CD4-positive, CD25-positive, alpha-beta regulatory T cell (primary cell): ENCODE measurements at places on chromosomes 5 and 9. TPM values are rescaled to one million over a fixed set of nuclear protein-coding genes. Genes with fewer than 3 reads are reported as not detected.

- DNase-seq: no peak
Observed at GRCh38 chr5:78235289-78235688, 59.2 kb downstream of the AP3B1 start.

DNA sequence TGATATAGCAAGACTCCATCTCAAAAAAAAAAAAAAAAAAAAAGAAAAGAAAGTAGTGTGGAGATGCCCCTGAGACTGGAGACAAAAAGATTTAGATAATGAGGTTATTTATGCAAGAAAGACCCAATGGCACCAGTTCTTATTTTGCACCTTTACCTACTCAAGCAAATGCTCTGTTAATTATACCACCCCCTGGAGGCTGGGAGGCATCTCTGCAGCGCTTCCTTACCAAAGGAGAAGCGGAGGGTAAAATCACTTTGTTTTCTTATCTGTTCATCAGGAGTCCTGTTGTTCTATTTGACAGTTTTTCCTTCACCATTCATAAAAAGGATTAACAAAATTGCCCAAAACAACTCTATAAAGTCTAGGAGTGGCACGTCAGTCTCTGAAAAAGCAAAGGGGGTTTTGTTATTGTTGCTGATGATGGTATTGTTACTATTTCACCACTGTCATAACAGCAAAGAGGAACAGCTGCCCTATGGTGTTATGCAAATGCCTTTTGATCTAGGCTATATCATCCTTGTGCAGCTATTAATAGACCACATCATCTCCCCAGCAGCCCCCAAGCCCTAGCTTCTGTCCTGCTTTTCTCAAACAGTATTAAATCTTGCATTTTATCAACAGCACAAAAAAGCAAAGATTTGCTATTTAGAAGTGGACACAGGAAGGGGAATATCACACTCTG is 174.0 kb downstream of the PALM2AKAP2 start:
- no peak for DNase-seq

GRCh38 chr9:137391411-137391754 is 31.6 kb downstream of the EXD3 start:
- DNase-seq: no peak

DNA sequence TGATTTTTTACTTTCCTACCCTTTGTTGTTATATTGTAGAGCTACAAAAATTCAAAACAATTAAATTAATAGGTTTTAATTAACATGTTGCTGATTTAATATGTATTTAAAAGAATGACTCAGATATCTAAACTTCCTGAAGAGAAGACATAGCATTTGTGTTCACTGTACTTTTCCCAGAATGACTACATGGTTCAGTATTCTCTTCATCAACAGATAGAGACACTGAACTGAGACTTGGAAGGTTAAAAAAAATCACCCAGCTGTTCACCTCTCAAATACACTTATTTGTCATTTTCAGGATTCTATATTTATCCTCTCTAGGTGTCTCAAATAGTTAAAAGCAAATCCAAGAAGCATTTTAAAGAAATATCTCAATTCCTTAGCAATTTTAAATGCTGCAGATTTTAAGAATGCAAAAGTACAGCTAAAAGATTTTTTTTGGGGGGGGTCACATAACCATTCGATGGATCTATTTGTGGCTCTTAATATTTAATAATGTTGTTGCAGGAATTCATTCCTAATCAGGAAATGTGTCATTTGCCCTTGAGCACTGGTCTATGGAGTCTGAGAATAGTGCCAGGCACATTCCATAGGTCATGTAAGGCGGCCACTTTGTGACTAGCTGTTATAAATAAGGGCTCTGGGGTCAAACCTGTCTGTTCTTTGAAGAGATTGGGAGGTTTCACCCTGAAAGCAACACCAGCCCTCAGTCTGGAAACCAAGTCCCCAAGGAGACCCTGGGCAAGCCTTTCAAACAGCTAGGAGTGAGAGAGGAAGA is 463.1 kb downstream of the NR2F1-AS1 start:
- no peak for DNase-seq

- no peak for DNase-seq
Observed at GRCh38 chr9:123061216-123061615, 27.7 kb downstream of the GPR21 start.

DNA sequence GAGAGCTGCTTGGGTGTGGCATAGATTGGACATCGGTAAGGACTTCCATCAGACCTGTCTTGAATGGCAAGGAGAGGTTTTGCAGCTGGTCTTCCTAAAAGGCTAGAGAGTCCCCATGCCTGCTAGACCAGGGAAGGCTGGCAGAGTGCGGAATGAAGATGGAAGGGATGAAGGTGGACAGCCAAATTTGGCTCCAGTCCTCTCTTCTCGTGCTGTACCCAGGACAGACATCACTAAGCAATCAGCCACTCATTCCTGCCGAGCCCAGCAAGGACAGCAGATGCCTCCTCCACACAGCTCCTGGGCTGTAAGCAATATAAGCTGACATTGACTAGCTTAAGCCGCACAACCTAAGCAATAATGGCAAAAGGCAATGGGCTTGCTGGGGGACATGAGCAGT is 112.0 kb downstream of the OLFM1 start:
- DNase-seq: no peak

- DNase-seq: no peak
Observed at GRCh38 chr9:101176384-101176783, 147.9 kb downstream of the PLPPR1 start.

- DNase-seq: no peak
Observed at GRCh38 chr5:38607396-38607795, 51.0 kb upstream of the LIFR start.

DNA sequence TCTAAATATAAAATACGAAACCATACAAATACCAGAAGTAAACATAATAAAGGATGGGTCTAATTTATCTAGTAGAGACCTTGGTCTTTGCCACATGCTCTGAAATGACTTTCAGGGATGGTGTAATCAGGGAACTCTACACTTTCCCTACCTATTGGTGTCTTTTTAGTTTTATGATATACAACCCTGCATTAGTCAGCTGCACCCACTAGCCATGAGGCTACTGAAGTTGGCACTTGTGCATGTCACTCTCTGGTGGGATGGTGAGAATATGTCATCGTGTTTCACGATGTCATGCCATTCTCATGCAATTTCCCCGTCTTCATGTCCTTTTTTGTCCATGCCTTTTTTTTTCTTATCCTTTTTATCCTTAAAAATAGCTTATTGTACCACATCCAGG is 234.9 kb upstream of the ACTBL2 start:
- no peak for DNase-seq

DNA sequence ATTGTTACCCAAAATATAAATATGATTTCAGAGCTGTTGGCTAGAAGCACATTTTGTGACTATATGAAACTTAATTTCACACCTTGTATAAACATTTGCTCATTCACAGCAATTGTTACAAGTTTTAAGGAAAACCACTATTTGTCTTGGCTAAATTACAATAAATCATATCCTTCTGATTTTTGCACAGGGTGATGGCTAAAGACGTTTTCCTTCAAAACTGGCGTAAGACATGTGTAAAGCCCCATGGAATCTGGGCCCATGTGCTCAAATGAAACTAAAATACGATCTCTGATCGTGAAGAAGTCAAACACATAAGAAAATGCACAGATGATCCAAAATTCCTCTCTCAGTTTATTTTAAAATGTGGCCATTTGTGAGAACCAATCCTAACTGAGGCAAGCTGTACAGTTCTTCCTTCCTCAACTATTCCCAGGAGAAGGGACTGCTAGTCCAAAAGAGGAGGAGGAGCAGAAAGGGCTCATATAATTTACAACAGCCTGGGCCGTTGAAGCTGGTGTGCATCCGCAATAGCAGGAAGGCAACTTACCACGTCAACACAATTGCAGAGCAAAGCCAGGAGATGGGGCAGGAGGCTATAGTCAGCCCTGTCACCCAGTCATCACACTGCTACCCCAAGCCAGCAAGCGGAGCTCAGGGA is 98.4 kb downstream of the MED27 start:
- DNase-seq: no peak

DNA sequence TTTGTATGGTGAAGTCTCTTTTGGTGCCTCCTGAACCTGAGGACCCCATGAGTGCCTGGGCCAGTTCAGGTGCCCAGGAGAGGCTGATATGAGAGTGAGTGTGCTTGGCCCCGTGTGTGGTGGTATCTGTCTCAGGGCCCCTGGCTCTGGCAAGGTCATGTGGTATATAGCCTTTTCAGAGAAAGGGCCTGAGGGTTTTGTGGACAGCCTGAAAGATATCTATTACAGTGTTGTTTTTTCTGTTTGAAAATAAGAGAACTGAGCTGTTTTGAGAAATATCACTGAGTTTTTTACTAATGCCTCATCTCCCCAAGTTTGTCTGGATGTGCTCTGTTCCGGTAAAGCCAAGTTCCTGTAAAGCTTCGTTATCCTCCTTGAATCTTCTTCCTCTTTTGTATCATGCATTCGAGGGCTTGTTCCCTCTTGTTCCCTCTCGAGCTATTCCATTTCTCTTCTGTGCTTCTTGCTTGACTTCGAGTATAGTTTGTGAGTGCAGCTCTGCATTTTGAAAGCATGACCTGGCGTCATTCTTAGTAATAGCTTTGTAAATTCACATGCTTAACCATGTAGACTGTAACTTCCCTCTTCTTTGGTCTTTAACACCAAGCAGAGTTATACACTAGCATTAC is 122.3 kb downstream of the MAST4 start:
- no peak for DNase-seq

- no peak for DNase-seq
Observed at GRCh38 chr5:17794201-17794600, 159.9 kb downstream of the TAF11L14 start.

GRCh38 chr5:148259288-148259687 is 9.3 kb upstream of the SPINK13 start:
- no peak for DNase-seq

GRCh38 chr5:156147944-156148285 is 179.0 kb upstream of the SGCD start:
- DNase-seq: no peak

DNA sequence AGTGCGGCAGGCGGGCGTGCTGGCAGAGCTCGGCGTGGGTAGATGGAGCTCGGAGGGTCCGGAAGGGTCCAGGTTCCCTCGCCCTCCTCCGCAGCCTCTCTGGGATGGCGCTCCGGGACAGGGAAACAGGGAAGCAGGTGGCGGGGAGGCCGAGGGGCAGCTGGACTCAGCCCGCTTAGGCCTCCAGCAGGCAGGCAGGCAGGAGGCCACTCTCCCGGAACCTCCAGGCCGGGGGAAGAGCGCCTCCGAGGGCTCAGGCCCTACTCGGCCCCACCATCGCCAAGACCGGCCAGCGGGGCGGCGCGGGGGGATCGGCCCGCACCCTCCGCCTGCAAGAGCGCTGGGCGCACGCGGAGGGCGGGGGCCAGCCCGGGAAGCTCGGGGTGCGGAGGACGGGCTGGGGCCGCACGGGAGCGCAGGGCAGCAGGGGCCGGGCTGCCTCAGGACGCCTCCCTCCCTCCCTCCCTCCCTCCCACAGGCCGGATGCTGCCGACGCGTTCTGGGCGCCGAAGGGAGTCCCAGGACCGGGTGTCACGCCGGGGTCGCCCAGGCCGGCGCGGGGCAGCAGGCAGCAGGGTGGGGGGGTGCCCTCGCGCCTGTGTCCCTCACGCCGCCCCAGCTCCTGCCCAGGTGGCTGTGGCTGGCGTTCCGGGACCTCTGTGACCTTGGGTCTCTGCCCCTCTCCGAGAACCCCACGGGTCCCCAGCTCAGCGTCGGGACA is 977 bp downstream of the MGAT4B start:
- DNase-seq: peak; percentile 36

DNA sequence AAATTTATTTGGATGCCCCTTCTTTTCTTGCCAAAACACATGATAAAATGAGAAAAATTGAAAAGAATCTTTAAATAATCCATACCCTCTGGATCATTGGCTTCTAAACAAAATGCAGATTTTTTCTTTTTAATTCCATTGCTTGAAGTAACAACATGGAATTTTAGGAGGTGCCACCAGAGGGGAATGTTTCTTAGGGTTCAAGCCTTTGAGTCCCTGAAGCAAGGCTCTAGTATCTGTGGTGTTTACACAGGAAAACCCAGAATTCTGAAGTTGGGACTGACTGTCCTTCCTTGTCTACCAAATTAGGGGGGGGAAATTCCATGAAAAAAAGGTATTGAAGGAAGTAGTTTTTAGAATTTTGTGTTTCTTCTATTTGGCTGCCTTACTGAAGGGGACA is 69.4 kb downstream of the LMNB1 start:
- DNase-seq: no peak

- DNase-seq: no peak
Observed at GRCh38 chr5:163548649-163549048, 43.2 kb downstream of the MAT2B start.

The DRD1 gene
- total RNA-seq: not detected

The SLC45A2 gene
- total RNA-seq: not detected

The DDX4 gene
- not detected for total RNA-seq

The CCDC187 gene
- not detected for total RNA-seq

The HRH2 gene
- 7.0 TPM for total RNA-seq

The GAS1 gene
- 0.12 TPM for total RNA-seq

The EPB41L4B gene
- total RNA-seq: not detected

The COMMD10 gene
- 32.7 TPM for total RNA-seq

The ERP44 gene
- total RNA-seq: 14.0 TPM
